Activated naive CD4-positive, alpha-beta T cell treated with anti-CD3 and anti-CD28 coated beads for 36 hours (primary cell): ENCODE measurements at places on chromosomes 3 and 15.
A peak's percentile ranks its signal among the peaks of the same experiment; 100 is the strongest.

DNA sequence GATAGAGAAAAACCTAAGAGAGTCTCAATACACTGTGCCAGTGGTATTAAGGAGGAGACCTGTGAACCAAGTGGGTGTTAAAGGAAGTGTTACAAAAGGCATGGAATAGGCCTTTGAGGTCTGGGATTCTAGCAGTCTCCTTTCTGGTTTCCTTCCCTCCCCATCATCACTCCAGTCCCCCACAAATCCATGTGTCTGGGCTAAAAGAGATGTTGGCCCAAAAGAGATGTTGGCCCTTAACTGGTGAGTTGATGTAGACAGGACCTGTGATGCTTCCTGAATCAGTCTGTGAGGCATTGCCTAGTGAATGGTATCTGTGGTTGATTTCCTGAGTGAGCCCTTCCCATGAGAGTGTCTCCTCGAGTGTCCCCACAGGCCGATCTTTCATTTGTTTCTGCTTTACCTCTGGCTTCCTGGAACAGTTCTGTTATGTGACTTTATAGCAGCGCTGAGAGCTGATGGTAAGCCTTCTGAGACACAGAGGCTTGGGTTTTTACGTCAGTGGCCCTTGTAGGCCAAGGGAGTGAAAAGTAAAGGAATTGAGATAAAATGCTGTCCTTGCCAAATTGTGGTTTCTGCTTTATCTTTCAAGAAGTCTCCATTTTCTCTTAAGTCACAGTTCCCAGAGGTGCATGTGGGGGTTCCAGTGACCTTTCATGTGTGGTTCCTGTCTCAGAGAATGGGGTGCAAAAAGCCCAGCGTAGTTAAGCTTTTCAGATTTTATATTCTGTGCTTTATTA is 87.8 kb downstream of the KLHL25 start:
- H3K27ac ChIP-seq, result peak overlapping the region; percentile 99
- DNase-seq, result peak; percentile 67
- H3K27me3 ChIP-seq, result no peaks in the 10 kb centered on the region

GRCh38 chr15:41917767-41918430 is 24.0 kb upstream of the SPTBN5 start:
- H3K27me3 ChIP-seq, result no peaks in the 10 kb centered on the region
- H3K36me3 ChIP-seq, result peaks cover 24% of the 10 kb centered on the region
- DNase-seq, result no peak
- no peak overlapping the region for H3K27ac ChIP-seq
- H3K4me1 ChIP-seq, result peaks cover 2% of the 10 kb centered on the region
- no peak overlapping the region for H3K4me3 ChIP-seq

DNA sequence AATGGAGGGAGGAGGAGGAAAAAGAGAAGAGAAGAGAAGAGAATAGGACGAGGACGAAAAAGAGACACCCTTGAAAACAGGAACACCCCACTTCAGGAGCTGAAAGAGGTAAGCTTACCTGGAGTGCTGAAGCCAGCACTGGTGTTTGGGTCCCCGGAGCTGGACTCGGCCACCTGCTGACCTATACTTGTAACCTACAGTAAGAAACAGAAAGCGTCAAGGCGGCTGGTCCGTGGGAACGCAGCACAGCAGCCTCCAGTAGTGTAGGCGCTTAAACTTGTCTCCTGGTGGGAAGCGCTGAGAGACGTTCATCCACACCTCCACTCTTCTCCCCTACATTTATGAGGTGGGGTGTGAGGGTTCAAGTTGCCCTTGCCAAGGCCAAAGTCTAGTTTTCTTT is 141.0 kb downstream of the NSMCE3 start:
- no peak overlapping the region for H3K4me3 ChIP-seq
- peaks cover 2% of the 10 kb centered on the region for H3K27me3 ChIP-seq
- H3K36me3 ChIP-seq, result no peaks in the 10 kb centered on the region

GRCh38 chr3:128432301-128432970 is 34.3 kb downstream of the DNAJB8 start:
- no peak overlapping the region for H3K27ac ChIP-seq
- no peaks in the 10 kb centered on the region for H3K36me3 ChIP-seq
- H3K4me3 ChIP-seq, result peak overlapping the region; percentile 8
- H3K4me1 ChIP-seq, result peaks cover 11% of the 10 kb centered on the region
- H3K27me3 ChIP-seq, result peaks cover 50% of the 10 kb centered on the region

GRCh38 chr3:43153216-43154083 is 47.6 kb upstream of the POMGNT2 start:
- DNase-seq, result no peak
- H3K27ac ChIP-seq, result no peak overlapping the region
- H3K4me1 ChIP-seq, result peaks cover 14% of the 10 kb centered on the region
- H3K4me3 ChIP-seq, result no peak overlapping the region

DNA sequence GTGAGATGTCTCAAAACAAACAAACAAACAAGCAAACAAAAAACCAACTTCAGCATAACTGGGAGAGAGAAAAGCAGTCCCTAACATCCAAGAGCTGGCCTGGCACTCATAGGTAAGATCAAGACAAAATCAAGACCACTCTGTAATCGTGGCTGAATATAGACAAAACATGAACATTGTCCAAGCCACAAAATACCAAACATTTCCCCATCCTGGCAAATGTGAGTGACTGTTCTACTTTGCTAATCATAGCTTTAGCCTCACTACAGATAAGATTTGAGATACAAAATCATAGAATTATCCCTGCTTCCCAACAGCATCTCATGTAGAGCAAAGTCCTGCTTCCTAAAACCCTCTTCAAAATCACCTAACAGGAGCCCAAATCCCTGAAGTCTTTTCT is 116.7 kb upstream of the PRTG start:
- H3K27ac ChIP-seq, result no peak overlapping the region
- no peak overlapping the region for H3K4me3 ChIP-seq
- no peak for DNase-seq
- no peaks in the 10 kb centered on the region for H3K4me1 ChIP-seq
- H3K36me3 ChIP-seq, result peaks cover 17% of the 10 kb centered on the region
- H3K27me3 ChIP-seq, result no peaks in the 10 kb centered on the region

- H3K36me3 ChIP-seq, result no peaks in the 10 kb centered on the region
- no peaks in the 10 kb centered on the region for H3K27me3 ChIP-seq
- no peak overlapping the region for H3K4me3 ChIP-seq
- no peak for DNase-seq
Measured at GRCh38 chr3:189664311-189664710, 33.1 kb downstream of the TP63 start.

- H3K36me3 ChIP-seq, result no peaks in the 10 kb centered on the region
- H3K4me1 ChIP-seq, result no peaks in the 10 kb centered on the region
- H3K4me3 ChIP-seq, result no peak overlapping the region
- peaks cover 5% of the 10 kb centered on the region for H3K27me3 ChIP-seq
- H3K27ac ChIP-seq, result no peak overlapping the region
Measured at GRCh38 chr15:53037904-53038654, 247.9 kb upstream of the ONECUT1 start.

GRCh38 chr15:80444680-80445251 is 40.6 kb downstream of the ARNT2 start:
- no peaks in the 10 kb centered on the region for H3K4me1 ChIP-seq
- H3K4me3 ChIP-seq, result no peak overlapping the region
- DNase-seq, result no peak
- no peaks in the 10 kb centered on the region for H3K36me3 ChIP-seq
- H3K27me3 ChIP-seq, result peaks cover 4% of the 10 kb centered on the region

DNA sequence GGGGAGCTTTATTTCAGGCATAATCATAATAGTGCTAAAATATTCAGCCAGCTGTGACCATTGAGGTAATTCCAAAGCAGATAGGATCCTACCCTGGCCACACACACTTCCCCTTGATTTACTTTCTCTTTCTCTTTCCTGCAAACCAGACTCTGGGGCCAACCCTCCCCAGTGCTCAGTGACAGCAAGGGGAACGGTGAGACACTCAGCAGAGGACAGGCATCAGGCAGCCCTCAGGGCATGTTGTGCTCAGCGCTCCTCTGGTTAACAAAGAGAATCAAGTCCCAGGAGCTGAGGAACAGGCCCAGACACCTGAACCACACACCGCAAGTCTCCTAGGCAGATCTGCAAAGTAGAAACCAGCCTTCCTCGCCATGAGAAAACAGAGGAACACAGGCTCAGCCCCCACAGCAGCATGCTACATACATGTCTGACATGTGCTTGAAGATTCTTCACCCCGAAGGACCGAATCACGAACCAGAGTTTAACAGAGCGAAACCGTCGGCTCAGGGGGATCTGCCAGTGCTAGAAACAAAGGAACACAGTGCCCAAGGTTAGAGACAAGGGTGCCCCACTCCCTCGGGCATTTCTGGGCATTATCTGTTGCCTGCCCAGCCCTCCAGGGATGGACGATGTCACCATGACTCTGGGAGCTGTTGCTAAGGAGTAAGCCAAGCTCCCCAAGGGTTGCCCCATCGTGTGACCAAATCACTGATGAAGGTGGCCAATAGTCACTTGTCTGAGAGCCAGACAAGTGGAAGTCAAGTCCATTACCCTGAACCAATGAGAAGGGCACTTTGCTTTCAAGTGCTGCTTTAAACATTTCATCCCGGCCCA is 17.5 kb downstream of the HDC start:
- peak overlapping the region; percentile 99 for H3K27ac ChIP-seq
- peaks cover 42% of the 10 kb centered on the region for H3K4me1 ChIP-seq
- peak; percentile 88 for DNase-seq

DNA sequence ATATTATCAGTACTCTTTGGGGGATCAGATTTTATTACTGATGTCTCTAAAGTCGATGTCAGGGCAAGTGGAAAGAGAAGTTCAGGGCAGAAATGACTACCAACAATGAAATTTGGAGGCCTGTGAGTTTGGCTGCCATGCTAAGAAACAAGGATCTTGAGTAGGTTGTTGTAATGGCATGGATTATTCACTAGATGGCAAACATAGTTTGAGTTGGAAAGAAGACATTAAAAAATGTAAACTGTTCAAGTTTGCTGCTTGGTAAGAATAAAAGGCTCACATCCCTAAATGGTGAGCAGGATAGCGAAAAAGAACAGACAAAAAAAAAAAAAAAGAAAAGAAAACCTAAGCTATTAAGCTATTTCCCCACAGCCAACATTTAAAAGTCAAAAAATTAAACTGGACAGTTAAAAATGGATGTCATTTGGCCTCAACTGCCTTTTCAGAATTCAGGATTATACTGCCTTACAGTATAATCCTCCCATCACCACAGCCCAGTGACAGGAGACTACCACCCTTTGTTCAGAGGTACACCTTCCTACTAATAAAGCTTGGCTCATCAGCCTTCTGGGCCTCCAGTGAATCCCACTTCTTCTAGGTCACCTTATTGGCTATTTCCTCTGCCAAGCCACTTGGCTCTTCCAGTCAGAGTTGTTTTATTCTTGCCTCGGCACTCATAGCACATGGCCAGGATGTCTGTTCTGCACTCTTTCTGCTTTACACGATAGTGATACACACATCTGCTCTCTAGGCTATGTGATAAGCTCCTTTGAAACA is 163.7 kb downstream of the PLD1 start:
- H3K27ac ChIP-seq, result no peak overlapping the region
- H3K4me1 ChIP-seq, result no peaks in the 10 kb centered on the region

GRCh38 chr3:50300681-50301254 is 1.6 kb upstream of the HYAL3 start:
- no peak for DNase-seq
- peak overlapping the region; percentile 99 for H3K4me3 ChIP-seq
- H3K36me3 ChIP-seq, result peaks cover 2% of the 10 kb centered on the region
- H3K27ac ChIP-seq, result peak overlapping the region; percentile 97

- H3K27ac ChIP-seq, result no peak overlapping the region
- no peak overlapping the region for H3K4me3 ChIP-seq
- H3K4me1 ChIP-seq, result no peaks in the 10 kb centered on the region
- H3K27me3 ChIP-seq, result no peaks in the 10 kb centered on the region
- no peak for DNase-seq
Measured at GRCh38 chr3:20240154-20240883, 54.3 kb upstream of the SGO1 start.

DNA sequence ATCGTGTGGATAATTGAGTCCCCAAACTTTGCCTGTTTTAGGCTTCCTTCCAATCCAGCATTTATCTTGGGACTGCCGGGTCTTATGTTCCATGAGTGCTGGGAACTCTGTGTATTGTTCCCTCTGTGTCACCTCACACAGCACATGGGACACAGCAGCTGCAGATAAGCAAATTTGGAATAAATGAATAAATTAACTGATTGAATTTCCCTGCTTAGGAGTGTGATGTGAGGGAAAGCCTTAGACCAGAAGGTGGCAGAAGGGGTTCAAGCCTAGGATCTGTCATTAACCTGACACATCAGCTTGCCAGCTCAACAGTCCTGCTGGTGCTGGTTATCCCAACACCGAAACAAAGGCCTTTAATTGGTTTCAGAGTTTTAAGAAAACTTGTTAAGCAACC is 114.3 kb downstream of the OXSM start:
- DNase-seq, result no peak
- peaks cover 13% of the 10 kb centered on the region for H3K4me1 ChIP-seq
- no peak overlapping the region for H3K27ac ChIP-seq

- no peak overlapping the region for H3K27ac ChIP-seq
- no peaks in the 10 kb centered on the region for H3K36me3 ChIP-seq
- DNase-seq, result no peak
- H3K27me3 ChIP-seq, result no peaks in the 10 kb centered on the region
- no peaks in the 10 kb centered on the region for H3K4me1 ChIP-seq
- H3K4me3 ChIP-seq, result no peak overlapping the region
Measured at GRCh38 chr15:88091444-88092016, 165.0 kb downstream of the NTRK3 start.
